ENCODE measurements at places on chromosomes 7 and 10.

DNA sequence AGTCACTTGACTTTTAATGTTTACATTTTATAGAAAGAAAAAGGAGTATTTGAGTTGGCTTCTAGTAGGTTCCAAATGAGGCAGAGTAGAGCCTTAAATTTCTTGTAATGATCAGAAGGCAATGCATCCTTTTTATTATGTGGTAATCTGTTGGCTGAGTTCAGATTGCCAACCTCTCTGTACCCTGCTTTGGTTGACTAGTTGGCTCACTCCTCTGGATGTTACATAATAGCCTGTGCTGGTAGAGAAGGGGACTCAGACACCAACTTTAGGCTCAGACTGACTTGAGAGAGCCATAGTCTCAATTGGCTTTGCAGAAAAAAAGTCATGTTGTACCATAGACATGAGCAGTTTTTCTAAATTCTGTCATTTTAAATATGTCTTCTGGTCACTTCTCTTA lies 46.8 kb upstream of the GLCCI1 start:
- no peak for DNase-seq

GRCh38 chr7:20954711-20955619 lies 168.3 kb upstream of the SP8 start:
- no peak for DNase-seq

- no peak for DNase-seq
Observed at GRCh38 chr10:32163762-32164148, 107.5 kb upstream of the KIF5B start.

GRCh38 chr7:91353848-91354247 lies 89.6 kb downstream of the FZD1 start:
- no peak for DNase-seq

DNA sequence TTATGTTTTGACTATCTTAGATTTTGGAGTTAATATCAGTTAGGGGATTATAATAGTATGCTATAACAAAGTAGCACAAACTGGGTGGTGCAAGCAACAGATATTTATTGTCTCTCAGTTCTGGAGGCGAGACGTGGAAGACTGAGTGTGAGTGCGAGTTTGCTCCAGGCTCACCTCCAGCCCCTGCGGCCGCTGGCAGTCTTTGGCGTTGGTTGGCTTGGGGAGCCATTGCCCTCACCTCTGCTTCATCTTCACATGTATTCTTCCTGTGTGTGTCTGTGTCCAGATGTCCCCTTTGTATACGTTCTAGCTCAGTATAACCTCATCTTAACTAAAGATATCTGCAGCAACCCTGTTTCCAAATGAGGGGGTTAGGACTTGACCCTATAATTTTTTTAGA lies 343.9 kb upstream of the COBL start:
- DNase-seq = no peak

GRCh38 chr10:123241391-123242141 lies 87.4 kb downstream of the BUB3 start:
- DNase-seq = no peak
